ENCODE measurements at places on chromosomes 2 and 18. TPM values are rescaled to one million over a fixed set of nuclear protein-coding genes. Genes with fewer than 3 reads are reported as not detected.
A peak's percentile ranks its signal among the peaks of the same experiment; 100 is the strongest.

CCBE1 gene
- 46.7 TPM for total RNA-seq

DNA sequence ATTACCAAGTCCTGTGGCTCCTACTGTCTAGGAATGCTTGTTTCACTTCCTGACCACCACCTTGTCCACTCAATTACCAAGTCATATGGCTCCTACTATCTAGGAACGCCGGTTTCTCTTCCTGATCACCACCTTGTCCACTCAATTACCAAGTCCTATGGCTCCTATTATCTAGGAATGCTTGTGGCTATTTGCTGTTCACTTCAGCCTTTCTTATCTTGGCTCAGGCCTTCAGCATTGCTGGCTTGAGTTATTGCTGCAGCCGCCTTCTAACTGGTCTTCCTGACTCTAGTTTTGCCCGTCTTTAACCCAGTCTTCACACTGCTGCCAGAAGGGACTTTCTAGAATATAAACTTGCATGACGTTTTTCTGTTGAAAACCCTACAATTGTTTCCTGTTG, 82.5 kb upstream of the GAREM1 start:
- DNase-seq: no peak

- DNase-seq: no peak
Observed at GRCh38 chr2:208643145-208643544, 236.6 kb downstream of the PTH2R start.

DNA sequence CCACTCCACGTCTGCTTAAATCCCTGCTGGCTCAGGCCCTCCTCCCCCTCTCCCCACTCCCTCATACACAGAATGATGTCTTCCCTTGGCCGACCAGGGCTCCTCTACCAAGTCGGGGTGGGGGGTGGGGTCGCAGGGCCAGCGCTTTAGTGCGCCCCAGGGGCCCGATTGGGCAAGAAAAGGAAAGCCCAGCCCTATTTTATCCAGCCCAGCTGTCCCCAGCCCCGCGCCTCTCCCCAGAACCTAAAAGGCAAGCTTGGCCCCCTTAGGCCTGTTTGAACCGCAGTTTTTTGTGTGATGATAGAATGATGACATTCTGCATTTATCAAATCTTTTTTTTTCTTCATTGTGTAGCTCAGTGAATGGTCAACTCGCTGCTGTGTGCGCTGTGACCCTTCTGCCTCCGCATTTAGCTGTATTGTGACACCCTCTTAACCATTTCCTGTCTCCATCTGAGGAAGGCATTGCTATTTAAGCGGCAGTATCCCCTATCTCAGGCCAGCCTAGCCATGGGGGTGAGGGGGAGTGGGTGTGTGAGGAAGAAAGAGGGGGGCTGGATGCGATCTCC, 231.4 kb downstream of the HAUS1 start:
- no peak for DNase-seq

GRCh38 chr2:232478571-232479340, 8.9 kb downstream of the ECEL1 start:
- DNase-seq: no peak

CYS1 gene
- total RNA-seq: 0.39 TPM

GPATCH11 gene
- total RNA-seq: 12.5 TPM

GRCh38 chr2:224221455-224221913, 180.4 kb downstream of the FAM124B start:
- DNase-seq: peak; percentile 5
